ENCODE measurements at places on chromosomes 5 and 9.

DNA sequence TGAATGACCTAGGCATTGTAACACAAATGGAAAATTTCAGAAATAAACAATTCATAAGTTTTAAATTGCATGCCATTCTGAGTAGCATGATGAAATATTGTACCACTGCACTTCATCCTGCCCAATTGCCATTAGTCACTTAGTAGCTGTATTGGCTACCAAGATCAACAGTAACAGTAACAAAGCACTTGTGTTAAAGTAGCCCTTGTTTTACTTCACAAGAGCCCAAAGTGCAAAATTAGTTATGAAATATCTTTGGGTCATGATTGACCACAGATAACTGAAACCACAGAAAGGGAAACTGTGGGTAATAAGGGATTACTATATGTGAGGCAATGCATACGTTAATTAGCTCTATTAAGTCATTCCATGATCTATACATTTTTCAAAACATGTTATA lies 33.3 kb upstream of the RORB start:
- no peak for DNase-seq

- DNase-seq: no peak
Observed at GRCh38 chr5:67283275-67283987, 86.8 kb upstream of the CD180 start.

DNA sequence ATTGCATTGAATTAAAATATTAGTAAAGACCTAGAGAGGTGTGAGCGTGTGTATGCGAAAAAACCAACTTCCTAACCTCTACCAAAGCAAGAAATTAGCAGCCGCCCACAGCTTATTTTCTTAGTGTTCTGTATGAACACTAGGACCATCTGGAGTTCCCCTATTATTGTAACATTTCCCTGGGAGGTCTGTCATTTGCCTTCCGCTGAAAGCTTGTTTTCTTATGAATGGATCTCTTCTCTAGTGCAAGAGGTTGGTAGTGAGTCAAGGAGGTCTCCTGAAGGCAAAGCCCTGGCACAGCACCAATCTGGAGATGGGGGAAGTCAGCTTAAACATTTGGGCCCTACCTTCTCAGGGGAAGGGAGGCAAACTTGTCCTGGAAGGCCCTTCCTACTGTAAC lies 10.8 kb downstream of the TNFSF8 start:
- DNase-seq: no peak

DNA sequence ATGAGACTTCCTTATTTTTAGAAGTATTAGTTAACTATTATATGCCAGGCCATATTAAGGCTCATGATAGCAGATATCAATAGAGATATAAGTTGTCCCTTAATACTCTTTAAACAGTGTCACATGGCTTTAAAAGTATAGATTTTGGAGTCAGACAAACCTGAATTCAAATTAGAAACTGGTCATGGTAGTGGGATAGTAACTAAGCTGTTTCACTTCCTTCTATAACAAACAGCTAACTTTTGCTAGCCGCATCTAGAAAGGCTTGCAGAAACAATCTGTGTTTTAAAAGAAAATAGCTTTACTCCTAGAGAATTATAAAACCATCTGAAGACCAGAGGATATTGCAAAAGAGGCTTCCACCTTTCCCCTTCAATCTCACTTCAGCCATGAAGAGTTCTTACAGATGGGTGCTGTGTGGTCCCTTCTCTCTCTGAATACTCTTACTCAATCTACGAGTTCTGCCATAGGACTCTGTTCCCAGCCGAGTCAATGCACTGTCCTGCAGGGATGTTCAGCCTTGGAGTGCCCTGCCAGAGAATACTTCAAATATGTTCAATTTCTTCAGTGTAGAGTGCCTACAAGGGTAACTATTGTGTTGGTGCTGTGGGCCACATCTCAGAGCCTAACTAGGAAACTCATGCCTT lies 810.2 kb downstream of the EFNA5 start:
- no peak for DNase-seq

GRCh38 chr5:173662581-173663351 lies 46.3 kb upstream of the BOD1 start:
- no peak for DNase-seq

GRCh38 chr5:99349787-99350186 lies 421.0 kb upstream of the CHD1 start:
- no peak for DNase-seq

DNA sequence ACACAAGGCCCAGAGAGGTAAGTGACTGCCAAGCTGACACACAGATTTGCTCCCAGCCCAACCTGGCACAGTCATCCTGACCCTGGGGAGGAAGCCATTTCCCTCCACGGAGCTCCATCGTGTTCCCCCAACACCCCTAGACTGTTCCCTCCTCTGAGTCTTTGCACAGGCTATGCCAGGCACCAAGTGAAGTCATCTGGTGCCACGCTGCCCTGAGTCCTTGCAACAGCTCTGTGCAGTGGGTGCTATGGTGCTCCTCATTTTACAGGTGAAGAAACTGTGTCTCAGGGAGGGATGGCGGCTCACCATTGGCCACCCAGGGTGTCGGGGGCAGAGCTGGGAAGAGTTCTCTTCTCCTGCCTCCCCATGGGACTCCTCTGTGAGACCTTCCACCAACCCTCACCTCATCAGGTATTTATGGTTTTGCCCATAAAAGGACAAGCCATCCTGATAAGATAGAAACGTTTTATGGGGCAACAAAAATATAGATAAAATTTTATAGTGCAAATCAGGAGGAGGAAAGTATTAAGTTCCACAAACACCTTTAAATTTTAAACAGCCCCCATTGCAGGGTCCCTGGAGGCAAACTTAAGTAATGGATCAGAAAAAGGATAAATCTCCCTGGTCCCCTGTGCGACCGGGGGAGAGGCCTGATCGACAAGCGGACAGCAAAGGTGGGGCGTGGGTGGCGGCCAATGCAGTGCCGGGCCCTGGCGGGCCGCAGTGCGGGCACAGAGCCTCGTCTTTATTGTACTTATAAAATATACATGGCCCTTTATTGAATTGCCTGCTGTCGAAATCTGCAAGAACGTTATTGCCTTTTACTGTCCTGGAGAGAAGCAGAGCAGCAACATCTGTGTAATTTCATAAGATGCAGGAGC lies 50.2 kb upstream of the ZBTB43 start:
- DNase-seq: no peak

DNA sequence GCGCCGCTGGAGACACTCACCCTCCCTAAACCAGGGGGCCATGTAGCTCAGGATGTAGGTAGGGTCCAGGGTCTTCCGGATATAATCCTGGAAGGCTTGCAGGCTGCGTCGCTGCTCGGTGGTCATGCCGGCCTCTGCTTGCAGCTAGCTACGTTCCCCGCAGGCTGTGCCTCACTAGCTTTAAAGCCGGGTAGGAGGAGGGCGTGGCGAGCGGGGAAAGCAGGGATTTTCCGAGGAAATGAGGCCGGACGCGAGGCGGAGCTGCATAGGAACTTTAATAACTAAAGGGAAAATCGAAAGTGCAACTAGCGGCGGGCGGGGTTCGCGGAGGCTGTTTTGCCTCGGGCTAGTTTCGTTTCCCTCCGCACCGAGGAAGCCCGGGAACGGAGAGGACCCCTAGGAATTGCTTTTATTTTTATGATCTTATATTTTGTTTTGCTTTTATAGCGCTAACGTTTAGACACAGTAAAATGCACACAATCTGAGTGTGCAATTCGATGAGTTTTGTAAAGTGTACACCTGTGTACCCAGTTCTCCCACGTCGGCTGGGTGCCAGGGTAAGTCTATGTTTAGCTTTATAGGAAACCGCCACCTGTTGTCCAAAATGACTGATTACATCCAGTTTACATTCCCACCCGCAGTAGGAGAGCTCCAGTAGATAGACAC lies at the start of gene RIGI:
RIGI (minus strand) TSS at position 156 of the 666 bp plus-strand sequence; CDS start at position 126, 30 bp downstream.
- DNase-seq: peak; percentile 80

DNA sequence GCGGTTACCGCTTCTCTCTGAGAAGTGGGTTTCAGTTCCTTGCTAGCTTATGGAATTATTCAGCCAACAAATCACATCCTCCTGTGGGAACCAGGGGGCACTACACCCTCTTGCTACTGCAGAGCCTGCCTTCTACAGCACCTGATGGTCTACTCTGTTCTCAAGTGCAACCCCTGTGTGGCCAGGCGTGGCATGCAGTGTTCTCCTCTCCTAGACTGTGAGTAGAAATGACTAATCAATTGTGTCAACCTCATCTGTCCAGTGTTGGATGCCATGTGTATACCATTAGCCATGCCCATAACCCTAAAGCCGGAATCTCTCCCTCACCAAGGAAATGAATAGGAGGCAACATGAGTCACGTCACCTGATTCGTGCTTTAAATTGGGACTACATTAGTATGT lies 117.2 kb upstream of the LIFR start:
- no peak for DNase-seq

DNA sequence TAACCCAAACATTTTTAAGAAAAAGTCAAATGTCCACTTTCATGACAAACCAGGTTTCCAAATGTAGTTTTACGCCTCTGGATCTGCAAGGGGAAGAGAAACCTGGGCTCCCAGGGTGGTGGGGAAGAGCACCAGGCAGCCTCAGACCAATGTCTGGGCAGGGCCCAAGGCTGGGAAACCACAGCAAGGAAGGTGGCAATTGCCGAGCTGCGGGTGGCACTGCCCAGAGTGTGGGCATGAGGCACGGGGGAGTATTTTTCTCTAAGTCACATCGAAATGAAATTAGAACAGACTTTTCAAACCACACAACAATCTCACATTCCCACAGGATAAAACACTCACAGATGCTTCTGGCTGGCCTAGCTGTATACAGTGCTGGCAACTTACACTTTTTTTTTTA lies 32.6 kb upstream of the RASGEF1C start:
- DNase-seq: no peak

DNA sequence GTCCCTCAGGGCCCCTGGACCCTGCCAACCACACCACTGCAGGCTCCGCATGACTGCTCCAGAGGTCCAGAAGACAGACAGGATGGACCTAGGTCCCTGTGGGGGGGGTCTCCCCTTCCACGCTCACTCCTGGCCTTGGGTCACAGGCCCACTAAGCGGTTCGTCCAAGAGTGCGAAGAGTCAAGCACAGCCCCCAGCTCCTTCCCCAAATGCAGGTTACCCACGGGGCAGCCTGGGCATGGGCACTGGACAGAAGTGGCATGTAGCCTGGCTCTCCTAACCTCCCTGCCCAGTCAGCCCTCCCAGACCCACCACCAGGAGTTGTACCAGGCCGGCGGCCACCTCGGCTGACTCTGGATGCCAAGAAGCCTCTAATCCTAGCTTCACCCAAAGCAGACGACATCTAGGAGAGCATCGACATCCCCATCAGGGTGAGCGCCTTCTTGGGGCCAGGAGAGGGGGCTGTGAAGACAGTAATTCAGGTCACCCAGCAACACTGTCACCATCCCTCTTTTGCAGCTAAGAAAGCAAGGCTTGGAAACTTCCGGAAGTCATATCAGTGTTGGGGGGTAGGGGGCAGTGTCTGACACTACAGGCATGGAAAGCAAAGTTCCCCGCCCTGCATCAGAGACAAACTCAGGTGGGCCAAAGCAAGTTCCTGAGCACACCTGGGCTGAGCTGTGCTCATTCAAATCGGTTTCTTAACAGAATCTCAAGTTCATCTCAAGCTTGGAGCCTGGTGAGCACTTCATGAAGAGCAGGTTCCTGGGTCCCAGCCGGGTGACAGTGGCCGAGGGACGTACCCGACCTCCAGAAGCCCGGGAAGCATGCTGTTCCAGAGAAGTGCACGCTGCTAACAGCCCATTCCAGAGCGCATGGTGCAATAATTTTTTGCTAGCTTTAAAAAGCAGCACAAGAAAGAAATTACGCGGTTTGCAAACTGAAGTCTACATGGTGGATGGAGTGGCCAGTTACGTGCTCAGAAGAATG lies 68.7 kb downstream of the SEMA4D start:
- peak; percentile 53 for DNase-seq

- no peak for DNase-seq
Observed at GRCh38 chr5:52789378-52789777, 1.7 kb downstream of the ITGA1 start.

DNA sequence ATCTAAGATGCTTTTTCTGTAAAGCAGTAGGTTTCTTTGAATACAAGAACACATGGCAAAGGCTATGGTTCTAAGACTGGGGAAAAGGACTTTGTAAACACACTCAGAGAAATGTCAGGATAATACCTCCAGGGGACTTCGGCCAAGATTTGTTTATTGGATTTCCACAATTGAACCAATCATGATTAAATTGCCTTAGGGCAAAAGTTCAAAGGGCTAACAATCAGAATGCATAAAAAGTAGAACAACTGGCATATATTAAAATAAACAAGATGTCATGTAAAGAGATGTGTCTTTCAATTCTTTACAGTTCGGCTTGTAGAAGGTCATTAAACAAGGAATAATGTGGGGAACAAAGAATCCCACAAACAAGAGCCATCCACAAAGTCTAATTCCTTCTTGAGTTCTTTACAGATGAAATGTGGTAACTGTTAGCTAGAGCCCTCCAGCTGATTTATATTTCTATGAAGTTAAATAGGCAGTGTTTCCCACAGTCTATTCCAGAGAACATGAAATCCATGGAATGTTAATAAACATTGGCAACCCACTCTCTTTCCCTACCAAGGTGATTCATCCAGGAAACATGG lies 565.5 kb downstream of the ZNF608 start:
- no peak for DNase-seq

DNA sequence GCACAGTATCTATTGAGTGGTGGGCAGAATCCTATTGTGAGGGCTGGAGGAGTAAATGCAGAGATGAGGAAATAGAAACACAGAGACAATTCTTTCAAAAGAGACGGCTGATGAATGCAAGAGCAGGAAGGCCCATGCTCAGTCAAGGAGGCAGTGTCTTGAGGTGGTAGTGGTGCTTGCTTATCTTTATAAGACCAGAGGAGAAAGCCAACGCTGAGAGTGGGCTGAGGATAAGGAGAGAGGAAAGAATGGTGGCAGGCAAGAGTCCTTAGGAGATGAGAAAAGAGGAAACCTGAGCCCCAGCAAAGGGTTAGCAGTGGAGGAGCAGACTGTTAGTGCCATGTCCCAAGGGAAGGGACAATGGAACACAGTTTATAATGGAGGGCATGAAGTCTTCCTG lies 86.0 kb downstream of the SNCAIP start:
- no peak for DNase-seq

DNA sequence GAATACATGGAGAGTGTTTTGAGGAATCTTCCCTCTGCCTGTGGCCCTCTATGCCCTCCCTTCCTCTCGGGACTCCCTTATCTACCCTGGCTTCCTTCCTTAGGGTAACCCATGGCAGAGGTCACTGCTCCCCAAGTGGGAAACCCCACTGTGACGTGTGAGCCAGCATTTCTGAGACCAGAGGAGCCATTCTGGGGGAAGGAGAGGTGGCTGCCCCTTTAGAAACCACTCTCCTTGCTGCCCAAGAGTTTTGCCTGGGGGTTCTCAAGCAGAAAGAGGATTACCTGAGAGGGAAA lies 23.1 kb downstream of the CCNJL start:
- DNase-seq: no peak

- no peak for DNase-seq
Observed at GRCh38 chr9:31808766-31809165, 575.7 kb upstream of the ACO1 start.
